GM13976 (cell line): ENCODE measurements at places on chromosomes 1 and 21.

DNA sequence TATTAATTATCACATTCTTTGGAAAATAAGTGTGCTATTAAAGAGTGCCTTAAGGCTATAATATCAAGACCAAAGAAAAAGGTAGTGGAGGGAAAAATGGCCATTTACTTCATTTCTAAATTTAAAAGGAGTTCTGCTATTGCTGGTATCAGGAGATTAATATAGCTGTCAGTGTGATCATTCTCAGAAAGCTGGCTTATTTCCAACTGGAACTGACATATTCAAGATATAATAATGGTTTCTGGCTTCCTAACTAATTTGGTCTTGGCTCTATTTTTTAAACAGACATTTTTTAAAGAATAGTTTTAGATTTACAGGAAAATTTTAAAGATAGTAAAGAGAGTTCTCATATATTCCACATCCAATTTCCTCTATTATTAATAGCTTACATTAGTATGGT, 42.0 kb downstream of the ZC3H11B start:
- no peak for DNase-seq

DNA sequence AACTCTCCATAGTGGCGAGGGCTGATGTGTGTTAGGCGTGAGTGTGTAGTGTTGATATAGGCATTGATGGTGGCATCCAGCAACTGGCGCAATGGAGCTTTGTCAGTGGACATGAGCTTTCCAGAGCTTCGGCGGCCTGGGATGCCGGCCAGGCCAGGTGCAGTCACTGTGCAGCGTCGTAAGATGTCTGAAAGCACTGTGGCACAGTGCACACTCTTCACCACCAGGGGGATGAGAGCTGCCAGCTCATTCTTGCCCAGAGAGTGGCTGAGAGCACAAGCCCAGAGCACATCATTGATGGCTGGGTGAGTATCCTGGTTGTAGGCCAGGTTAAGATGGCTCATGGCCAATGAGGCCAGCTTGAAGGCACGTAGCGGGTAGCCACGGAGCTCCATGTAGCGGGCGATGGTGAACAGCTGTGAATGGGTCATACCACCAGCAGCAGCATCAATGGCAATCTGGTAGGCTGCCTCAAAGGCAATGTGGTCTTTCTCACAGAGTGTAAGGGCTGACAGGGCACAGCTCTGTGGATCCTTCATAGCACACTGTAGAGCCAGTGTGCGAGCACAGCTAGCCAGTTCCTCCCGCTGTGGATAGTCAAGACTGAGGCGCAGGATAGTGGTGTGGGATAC, 6.7 kb downstream of the UROD start:
- DNase-seq = no peak

DNA sequence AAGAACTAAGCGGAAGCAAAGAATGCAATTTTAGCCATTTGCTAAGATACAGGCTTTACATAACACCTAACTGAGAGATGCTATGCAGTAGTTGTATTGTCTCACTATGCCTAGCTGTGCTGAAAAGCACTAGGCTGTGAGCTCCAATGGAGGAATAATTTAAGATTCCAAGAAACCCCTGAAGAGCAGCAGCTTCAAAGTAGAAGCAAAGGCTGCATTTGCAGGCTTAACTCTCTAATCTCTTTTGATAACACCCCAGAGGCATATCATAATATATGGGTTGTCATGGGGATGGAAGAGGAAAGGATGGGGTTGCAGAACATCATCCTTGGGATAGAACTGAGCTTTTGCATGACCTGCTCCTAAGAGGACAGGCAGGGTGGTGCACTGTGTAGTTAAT, 102.0 kb downstream of the ERG start:
- DNase-seq = no peak

DNA sequence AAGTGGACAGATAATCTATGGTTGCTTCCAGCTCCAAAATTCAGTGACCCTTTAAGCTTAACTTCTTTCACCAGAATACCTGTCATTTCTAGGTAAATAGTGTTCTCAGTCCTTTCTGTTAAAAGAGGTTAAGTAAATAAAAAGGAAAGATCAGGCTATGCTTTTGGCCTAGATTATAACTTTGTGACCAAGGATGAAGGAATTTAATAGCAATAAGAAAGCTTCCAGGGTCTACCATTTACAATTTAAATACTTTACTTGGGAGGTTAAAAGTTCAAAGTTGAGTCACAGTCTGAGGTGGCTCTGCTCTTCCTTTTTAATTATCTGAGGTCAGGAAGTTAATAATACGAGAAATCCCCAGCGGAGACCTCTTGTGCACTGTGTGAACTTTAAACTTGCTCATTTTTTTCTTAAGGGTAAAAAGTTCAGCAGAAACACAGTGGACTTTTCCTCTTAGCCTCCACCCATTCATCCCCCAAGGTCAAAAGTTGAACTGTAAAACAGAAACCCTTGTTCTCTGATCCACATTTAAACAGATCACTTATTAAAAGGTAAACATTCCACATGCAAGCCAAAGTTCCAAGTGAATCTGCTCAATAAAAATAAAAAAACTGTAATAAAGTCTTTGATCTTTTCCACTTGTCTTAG, 187.1 kb downstream of the NRIP1 start:
- peak; percentile 36 for DNase-seq

DNA sequence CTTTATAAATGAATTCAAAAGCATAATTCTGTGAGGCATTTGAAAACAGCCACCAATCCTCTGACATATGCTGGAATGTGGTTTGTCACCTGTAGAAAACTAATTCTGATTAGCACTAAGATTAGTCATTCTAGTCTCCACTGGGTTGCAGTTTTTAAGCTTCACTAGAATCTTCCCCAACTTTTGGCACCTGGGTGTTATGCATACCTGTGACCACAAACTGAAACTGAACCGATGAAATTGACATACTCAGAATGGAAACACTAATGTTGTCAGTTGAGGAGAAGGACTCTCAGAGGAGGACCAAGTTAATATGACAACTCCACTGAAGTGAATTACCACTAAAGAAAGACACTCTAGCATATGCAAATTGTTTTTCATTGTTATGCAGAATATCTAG, 285.8 kb upstream of the NEGR1 start:
- DNase-seq = no peak

- no peak for DNase-seq
Observed at GRCh38 chr1:168235548-168235885, 9.7 kb downstream of the SFT2D2 start.

DNA sequence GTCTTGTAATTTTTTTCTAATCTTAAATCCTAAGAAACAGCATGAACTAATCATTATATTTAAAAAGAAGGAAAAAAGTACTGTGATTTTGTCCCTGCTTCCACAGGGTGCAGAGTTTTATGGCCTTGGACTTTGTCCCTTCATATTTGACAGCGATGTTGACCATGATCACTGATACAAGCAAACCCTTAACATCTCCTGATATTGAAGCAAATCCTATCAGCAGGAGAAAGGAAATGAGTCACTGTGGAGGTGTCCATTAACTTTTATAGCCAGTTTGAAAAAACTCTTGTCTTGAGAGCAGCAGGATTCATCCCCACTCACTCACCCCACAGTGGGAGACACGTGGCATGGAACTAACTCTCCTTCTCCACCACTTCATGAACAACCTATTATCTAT, 5.1 kb upstream of the REG4 start:
- DNase-seq = no peak

- no peak for DNase-seq
Observed at GRCh38 chr1:192941722-192942411, 117.3 kb downstream of the UCHL5 start.
